ENCODE measurements at places on chromosomes 5 and 9. TPM values are rescaled to one million over a fixed set of nuclear protein-coding genes. Genes with fewer than 3 reads are reported as not detected.

Gene FGF10
- not detected for polyA plus RNA-seq

Gene PPP1R2B
- not detected for polyA plus RNA-seq

Gene HTR1A
- not detected for polyA plus RNA-seq

Gene PCDHGA8
- 0.09 TPM for polyA plus RNA-seq

Gene CNTNAP3B
- 6.8 TPM for polyA plus RNA-seq

Gene GRIN1
- 0.03 TPM for polyA plus RNA-seq

Gene GAS1
- polyA plus RNA-seq = 0.56 TPM

Gene DBH
- not detected for polyA plus RNA-seq

Gene PCDHB1
- not detected for polyA plus RNA-seq

Gene CMYA5
- polyA plus RNA-seq = 0.25 TPM

Gene ABCA1
- polyA plus RNA-seq = 20.8 TPM

Gene PCDHB12
- polyA plus RNA-seq = 0.03 TPM

Gene SLC34A1
- polyA plus RNA-seq = 0.06 TPM

Gene PCDHB11
- not detected for polyA plus RNA-seq

Gene CDC23
- 26.4 TPM for polyA plus RNA-seq

Gene SLC46A2
- polyA plus RNA-seq = not detected

Gene RUFY1
- 25.2 TPM for polyA plus RNA-seq

Gene RASEF
- polyA plus RNA-seq = 0.08 TPM

Gene IL5
- polyA plus RNA-seq = not detected

Gene PCDHB2
- 1.1 TPM for polyA plus RNA-seq

Gene PKD2L2
- polyA plus RNA-seq = not detected

Gene PLPPR1
- 0.03 TPM for polyA plus RNA-seq

Gene COL15A1
- not detected for polyA plus RNA-seq

Gene GRM6
- not detected for polyA plus RNA-seq

Gene SIT1
- not detected for polyA plus RNA-seq

Gene ZNF79
- 6.6 TPM for polyA plus RNA-seq

Gene SCGB3A2
- not detected for polyA plus RNA-seq

Gene BDP1
- 8.4 TPM for polyA plus RNA-seq

Gene PCDHGB4
- 1.6 TPM for polyA plus RNA-seq

Gene LECT2
- polyA plus RNA-seq = not detected

Gene PCDHGA11
- polyA plus RNA-seq = 2.5 TPM

Gene KCNMB1
- not detected for polyA plus RNA-seq

Gene MZB1
- polyA plus RNA-seq = 0.13 TPM

Gene PDZD2
- polyA plus RNA-seq = 3.1 TPM

Gene CNTNAP3
- polyA plus RNA-seq = 6.7 TPM

Gene EIF4E1B
- polyA plus RNA-seq = not detected

Gene NHP2
- polyA plus RNA-seq = 175 TPM

Gene LCP2
- not detected for polyA plus RNA-seq

Gene DMRT1
- not detected for polyA plus RNA-seq

Gene CBY3
- not detected for polyA plus RNA-seq

Gene PCDHGA10
- 1.8 TPM for polyA plus RNA-seq

Gene SPEF2
- 1.1 TPM for polyA plus RNA-seq

Gene C9orf50
- not detected for polyA plus RNA-seq

Gene SPARC
- polyA plus RNA-seq = 702 TPM

Gene UIMC1
- 29.0 TPM for polyA plus RNA-seq

Gene TBC1D9B
- polyA plus RNA-seq = 69.2 TPM

Gene SPINK4
- not detected for polyA plus RNA-seq

Gene NUTM2F
- not detected for polyA plus RNA-seq

Gene DAP
- 18.0 TPM for polyA plus RNA-seq

Gene ARID3C
- polyA plus RNA-seq = 0.05 TPM

Gene PCDHB4
- 0.05 TPM for polyA plus RNA-seq

Gene LRRTM2
- not detected for polyA plus RNA-seq

Gene TEK
- 0.01 TPM for polyA plus RNA-seq

Gene LHX3
- polyA plus RNA-seq = not detected

Gene ZFP37
- polyA plus RNA-seq = 0.72 TPM

Measured in keratinocyte (primary cell).